Hematopoietic multipotent progenitor cell treated with erythropoietin and hydrocortisone succinate and interleukin-3 and kit ligand, for 15 days (in vitro differentiated cells): ENCODE measurements at places on chromosomes 2 and 18.

- no peak for DNase-seq
These were observed 136.6 kb upstream of the ZC3H15 start for GRCh38 chr2:186349508-186349907.

DNA sequence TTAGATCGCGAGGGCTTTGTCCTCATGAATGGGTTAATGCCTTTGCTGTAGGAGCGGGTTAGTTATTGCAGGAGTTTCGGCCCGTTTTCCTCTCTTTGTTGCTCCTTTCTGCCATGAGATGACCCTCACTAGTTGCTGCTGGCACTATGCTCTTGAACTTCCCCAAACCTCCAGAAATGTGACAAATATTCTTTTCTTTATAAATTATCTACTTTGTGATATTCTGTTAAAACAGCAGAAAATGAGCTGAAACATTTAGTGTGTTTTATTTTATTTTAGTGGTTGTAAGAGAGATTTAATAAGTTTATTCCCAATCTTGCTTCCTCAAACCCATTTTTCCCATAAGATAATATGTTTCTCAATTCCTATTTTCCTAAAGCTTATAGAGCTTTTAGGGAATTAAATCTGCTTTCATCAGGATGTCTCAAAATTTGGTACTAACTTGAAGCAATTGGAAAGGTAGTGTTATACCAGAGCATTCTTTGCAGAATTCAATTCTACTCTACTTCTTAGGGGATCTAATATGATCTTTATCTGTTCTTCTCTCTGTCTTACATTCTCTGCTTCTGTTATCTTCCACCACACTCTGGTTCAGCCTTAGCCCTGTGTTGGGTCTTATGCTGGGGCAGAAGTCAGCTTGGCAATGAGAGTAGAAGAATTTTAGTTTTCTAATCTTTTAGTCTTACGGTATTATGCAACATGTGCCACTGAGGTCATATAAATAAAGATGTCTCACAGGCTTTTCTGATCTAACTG is 23.1 kb downstream of the DDX1 start:
- DNase-seq, result no peak

DNA sequence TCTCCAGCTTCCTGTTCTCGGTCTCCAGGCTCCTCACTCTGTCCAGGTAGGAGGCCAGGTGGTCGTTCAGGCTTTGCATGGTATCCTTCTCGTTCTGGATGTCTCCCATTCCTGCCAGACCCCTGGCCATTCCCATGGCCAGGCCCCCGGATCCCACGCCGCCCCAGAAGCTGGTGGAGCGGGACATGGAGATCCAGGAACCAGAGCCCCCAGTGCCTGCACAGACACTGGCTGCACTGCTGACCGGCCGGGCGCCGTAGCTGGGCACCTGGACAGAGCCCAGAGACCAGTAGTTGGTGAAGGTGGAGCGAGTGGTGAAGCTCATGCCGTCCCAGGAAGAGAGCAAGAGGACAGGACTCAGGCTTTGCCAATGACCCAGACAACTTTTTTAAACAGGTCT is 129.1 kb upstream of the WDR75 start:
- DNase-seq, result no peak

DNA sequence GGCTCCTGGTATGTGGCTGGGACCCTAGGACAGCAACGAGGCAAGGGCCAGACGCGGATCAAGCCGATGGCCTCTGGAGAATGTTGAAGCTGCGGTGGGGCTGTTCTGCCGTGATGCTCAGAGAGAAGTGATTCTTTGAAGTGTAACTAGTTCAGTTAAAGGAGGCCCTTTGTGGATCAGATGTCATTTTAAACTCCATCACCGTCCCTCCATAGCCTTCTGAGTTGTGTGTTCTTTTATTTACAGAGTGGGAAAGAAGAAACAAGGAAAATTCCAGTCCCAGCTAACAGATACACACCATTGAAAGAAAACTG is 403 bp downstream of the PNO1 start:
- DNase-seq, result no peak

DNA sequence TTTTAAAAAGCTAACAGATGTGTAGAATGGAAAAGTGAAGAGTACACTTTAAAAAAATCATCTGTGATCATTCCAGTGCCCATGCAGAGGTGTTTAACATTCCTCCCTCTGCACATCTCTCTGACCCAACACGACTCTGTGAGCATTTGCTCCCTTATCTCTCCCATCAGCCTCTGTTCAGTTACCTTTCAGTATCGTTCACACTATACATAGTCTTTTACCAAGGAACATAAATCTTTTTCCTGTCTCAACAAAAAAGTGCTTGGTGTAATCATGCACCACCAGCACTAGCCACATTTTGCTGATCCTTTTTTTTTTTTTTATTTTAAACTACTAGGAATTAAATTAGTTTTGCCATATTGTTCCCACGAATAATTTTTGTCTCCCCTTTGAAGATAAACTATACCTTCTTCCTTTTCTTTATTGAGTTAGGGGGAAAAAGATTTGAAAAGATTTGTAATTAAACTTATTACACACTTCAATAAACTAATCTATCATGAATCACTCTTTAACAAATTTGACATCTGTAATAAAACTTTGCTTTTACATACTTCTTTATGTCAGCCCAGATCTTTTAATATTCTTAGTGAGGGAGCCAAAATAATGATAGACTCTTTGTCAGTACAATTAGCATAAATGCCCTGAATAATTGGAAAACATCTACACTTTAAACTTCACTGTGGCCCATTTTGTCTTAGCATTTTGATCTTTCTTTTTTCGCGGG is 489.8 kb upstream of the FANCL start:
- DNase-seq, result no peak

GRCh38 chr2:53422979-53423378 is 344.6 kb upstream of the CHAC2 start:
- peak; percentile 22 for DNase-seq

- no peak for DNase-seq
These were observed 208.4 kb upstream of the ZNF521 start for GRCh38 chr18:25560369-25560768.

- DNase-seq, result no peak
These were observed 66.0 kb downstream of the MAPRE2 start for GRCh38 chr18:35107216-35107615.

DNA sequence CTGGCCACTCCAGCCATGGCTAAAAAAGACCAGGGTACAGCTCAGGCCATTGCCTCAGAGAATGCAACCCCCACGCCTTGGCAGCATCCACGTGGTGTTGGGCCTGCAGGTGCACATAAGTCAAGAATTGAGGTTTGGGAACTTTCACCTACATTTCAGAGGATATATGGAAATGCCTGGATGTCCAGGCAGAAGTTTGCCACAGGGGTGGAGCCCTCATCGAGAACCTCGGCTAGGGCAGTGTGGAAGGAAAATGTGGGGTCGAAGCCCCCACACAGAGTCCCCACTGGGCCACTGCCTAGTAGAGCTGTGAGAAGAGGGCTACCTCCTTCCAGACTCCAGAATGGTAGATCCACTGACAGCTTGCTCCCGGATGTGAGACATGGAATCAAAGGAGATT is 477.3 kb downstream of the LPIN1 start:
- no peak for DNase-seq

DNA sequence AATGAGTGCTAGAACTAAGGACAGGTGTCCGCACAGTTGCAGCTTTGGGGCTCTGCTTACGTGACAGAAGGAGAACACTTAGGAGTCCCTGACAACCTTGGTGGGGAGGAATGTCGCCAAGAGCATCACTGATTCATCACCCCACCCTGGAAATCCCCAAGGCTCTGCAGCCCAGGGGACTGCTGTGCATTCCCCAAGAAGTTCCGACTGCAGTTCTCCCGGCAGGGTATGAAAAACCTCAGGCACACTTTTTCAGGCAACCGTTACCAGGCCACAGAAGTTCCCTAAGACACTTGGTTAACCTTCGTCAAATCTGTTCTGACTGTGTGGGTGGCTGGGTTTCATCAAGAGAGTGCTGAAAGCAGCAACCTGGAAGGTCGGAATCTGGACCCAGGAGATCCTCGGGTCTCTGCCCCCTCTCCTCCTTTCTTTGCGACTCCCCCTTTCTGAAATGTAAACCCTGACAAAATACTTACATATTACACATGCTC is 192.1 kb upstream of the CXCR4 start:
- DNase-seq, result no peak

DNA sequence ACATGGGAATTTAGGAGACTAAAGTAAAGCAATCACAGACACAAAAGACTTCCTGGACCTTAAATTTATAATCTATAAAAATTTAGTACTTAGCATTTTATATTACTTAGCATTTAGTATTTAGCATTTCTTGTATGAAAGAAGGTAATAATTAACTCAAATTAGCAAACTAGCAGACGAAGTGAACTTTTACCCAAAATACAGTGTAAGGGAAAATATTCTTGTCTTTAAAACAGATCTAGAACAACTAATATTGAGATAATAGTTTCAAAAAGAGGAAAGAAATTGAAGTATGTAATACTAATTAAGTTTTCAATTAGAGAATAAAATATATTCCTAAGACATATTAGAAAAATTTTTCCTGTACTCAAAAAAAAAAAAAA is 134.5 kb upstream of the ZNF804A start:
- DNase-seq, result no peak

- no peak for DNase-seq
These were observed 84.9 kb upstream of the ZCCHC2 start for GRCh38 chr18:62438018-62438329.

GRCh38 chr18:32420084-32420750 is 50.5 kb downstream of the GAREM1 start:
- DNase-seq, result no peak

GRCh38 chr2:17851731-17852585 is 26.5 kb upstream of the KCNS3 start:
- DNase-seq, result peak; percentile 4

GRCh38 chr2:144461308-144461766 is 58.6 kb downstream of the ZEB2 start:
- DNase-seq, result peak; percentile 24

DNA sequence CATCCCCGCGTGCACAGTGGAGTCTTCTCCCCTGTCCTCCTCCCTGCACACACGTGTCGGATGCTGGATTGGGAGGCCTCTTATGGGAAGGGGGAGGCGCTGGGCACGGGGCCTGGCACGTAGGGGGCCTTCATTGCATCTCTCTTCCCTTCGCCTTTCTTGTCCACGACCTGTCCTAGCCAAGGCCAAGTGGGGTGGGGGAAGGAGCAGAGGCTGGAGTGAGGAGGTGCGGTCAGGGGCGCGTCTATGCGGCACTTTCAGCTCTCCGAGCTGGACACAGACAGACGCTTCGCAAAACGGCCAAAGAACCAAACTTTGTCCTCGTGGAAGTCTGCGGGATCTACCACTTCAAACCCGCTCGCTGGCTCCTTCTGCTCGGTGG is 13.4 kb downstream of the ALPG start:
- DNase-seq, result no peak

GRCh38 chr2:160984426-160985077 is 175.7 kb upstream of the TANK start:
- no peak for DNase-seq

GRCh38 chr2:149677416-149677815 is 89.8 kb upstream of the MMADHC start:
- DNase-seq, result no peak

- no peak for DNase-seq
These were observed 23.5 kb downstream of the KDM3A start for GRCh38 chr2:86464652-86465051.

GRCh38 chr2:139031722-139032121 is 251.5 kb upstream of the NXPH2 start:
- DNase-seq, result no peak

DNA sequence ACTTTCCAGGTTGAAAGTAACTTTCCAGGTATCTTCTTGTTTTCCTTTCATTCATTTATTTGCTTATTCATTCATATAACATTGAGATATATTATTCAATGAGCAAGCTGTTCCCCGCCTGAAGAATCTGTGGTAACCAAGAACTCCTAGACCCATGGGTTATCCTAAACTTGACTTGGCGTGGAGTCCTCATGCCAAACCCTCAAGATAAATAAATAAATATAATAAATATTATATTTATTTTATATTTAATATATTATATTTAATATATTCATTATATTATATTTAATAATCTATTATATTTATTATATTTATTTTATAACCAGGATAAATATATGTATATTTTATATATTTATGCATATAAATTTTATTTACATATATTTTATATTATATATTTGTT is 674.8 kb downstream of the SUCLG1 start:
- no peak for DNase-seq

DNA sequence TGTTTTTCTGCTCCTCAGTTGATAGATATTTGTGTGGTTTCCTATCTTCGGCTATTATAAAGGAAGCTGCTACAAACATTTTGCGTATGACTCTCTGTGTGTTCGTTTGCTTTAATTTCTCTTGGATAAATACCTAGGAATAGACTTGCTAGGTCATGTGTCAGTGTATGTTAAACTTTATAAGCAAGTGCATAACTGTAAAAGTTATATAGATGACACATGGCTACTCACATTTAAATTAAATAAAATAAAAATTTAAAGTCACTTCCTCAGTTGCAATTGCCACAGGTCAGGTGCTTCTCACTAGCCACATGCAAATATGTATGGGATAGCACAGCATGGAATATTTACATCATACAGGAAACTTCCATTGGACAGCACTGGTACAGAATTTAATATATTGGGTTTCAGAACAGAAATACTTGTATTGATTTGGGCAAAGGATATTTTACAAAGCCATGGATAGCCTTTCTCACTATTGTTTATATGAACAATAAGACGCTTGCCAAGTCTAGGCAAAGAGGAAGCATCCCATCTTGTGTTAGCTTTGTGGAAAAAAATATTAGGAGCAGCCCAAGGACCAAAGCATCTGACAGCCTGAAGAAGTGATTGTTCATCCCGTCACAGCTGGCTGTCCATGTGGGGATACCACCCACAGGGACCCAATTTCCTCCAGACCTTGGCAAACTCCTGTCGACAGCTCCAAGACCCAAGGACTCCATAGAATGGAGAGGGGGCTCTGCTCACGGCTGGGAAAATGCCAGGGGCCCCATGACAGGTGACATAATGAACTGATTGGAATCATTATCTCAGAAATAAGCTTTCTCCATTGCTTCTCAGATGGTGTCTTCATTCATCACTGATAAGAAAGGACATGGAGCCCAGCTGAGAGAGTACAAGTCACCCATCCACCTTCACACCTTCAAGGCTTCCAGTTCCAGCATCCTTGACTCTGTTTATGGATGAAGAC is 196.7 kb downstream of the SH3BP4 start:
- no peak for DNase-seq

- DNase-seq, result no peak
These were observed 32.4 kb upstream of the IL1R1 start for GRCh38 chr2:102110171-102110570.

DNA sequence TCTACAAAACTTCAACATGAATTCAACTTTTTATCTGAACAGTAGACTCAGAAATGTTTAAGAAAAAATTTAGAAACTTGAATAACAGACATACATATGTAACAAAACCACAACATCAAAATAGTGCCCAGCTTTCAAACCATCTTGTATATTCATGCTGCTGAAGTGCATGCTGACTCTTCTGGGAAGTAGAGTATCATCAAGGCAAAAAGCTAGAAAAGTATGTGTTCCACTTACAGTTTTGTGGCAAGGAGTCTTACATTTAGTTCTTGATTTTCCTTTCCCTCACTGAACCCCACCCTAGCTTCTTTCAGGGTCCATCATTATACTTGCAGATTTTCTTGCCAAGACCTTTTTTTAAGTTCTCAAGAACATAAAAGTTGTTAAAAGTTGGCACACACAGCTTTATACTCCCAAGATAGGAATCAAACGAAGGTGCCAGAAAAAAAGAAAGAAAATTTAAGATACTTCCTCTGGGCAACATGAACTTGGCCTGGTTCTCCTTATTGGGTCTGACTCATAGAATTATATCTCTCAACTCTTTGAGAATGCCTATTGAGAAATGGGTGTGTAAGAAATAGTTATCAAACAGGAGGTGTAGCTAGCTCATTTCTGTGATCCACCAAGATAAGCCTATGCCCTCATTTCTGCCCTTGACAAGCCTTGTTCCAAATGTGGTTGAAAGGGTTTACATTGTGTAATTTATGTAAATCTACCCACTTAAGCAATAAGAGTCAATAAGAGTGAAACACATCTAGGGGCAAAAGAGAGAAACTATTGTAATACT is 667.6 kb upstream of the ACVR2A start:
- DNase-seq, result no peak
